Epithelial cell of esophagus (primary cell): ENCODE measurements at places on chromosomes 12 and 14.

GRCh38 chr12:7354529-7354928 lies 50.7 kb downstream of the ACSM4 start:
- DNase-seq = peak; percentile 49

- no peak for DNase-seq
Observed at GRCh38 chr14:99854831-99855230, 61.6 kb downstream of the EML1 start.

GRCh38 chr14:56195704-56196103 lies 77.5 kb downstream of the PELI2 start:
- DNase-seq = no peak

GRCh38 chr14:42057111-42057510 lies 450.4 kb downstream of the LRFN5 start:
- no peak for DNase-seq

DNA sequence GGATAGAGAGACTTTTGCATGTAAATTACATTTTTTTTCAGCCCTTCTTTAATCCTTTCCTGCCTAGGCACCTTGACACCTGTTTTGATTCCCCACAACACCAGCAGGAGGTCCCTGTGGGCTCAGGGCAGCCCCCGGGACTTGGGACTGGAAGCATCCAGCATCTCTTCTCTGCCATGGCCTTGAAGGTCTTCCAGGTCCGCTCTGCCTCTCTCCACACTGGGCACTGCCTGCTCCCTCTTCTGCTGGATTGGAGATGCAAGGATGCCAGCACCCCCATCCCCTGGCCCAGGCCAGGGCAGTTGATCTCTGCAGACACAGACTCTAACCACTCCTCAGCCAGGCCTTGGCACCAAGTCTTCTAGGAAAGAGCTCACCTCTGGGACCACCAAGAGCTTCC lies 134.5 kb upstream of the C14orf180 start:
- no peak for DNase-seq

GRCh38 chr12:41724216-41724615 lies 420.5 kb downstream of the GXYLT1 start:
- DNase-seq = peak; percentile 26

GRCh38 chr12:9326085-9326484 lies 117.9 kb upstream of the PZP start:
- no peak for DNase-seq

- DNase-seq = no peak
Observed at GRCh38 chr12:99068993-99069747, 424.1 kb downstream of the APAF1 start.

- no peak for DNase-seq
Observed at GRCh38 chr12:2528001-2528400, 266.8 kb upstream of the FKBP4 start.

DNA sequence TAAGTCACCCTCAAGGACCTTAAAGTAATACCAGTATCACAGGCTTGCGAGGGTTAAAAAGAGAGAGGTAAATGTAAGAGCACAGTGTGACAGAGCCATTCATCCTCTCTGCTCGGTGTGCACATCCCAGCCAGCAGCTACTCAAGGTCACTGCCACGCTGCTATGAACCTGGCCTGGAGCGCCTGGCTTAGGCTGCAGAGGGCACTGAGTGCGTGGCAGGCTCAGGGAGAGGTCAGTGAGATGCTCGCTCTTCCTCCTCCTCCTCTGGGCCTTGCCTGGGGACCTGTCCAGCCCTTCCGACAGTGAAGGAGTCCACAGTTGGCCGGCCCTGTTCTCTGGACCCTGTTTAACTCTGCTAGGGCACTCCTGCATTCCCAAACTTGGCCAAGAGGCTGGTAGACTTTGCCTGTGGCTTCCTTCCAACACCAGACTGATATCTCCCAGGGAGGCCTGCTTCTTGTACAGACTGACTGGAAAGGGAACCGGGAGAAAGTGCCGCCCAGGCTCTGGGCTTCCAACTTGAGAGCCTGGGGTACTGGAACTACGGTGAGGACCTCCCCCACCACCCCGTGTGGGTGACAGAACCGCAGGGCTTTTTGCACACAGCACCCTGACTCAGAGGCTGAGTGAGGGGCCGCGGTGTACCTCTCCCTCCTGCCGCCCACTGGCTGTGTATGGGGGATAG lies 62.6 kb upstream of the CORO1C start:
- DNase-seq = no peak

DNA sequence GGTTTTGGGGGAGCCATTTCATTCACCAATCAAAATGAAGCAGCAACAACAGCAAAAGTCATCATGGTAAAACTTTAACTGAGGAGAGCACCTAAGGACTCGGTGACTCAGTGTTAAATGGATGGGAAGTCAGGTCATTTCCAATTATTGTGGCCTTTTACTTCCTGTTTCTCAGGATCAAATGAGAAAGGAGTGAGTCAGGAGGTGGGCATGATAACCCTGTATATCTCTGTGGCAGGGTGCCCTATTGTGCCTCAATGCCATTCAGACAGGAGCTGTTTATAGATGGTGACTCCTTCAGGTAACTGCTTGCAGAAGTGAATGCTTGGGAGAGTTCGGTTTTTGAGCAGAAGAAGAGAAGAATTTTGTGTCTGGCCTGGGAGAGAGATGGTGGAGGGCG lies 135.5 kb upstream of the CPM start:
- peak; percentile 86 for DNase-seq

DNA sequence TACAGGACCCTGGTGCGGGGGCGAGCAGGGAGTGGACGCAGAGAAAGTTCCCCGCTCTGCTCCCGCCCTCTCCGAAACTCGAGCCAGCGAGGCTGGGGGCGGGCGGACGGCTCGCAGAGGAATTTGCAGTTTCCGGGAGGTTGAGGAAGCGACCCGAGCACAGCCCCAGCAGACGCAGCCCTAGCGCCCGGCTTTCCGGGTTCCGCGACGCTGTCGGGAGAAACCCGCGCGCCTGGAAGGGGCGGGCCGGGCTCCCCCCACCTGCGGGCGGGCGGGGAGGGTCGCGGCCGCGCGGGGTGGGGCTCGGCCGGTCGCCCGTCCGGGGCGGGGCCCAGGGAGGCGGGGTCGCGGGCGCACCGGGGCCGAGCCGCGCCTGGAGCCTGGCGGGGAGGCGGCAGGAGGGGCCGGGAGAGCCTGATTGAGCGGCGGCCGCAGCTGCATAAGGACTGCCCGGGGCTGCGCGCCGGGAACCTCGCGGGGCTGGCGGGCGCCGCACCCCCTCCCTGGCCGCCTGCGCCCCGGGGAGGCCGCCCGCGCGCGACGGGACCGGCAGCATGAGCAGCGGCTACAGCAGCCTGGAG lies at the start of gene RASSF3:
RASSF3 (plus strand) TSS at position 417 of the 581 bp plus-strand sequence; CDS start at position 555, 138 bp downstream.
- peak; percentile 65 for DNase-seq

GRCh38 chr14:94975366-94975765 lies 182.0 kb downstream of the DICER1 start:
- no peak for DNase-seq

GRCh38 chr14:76208340-76208739 lies 56.6 kb downstream of the GPATCH2L start:
- DNase-seq = peak; percentile 14

DNA sequence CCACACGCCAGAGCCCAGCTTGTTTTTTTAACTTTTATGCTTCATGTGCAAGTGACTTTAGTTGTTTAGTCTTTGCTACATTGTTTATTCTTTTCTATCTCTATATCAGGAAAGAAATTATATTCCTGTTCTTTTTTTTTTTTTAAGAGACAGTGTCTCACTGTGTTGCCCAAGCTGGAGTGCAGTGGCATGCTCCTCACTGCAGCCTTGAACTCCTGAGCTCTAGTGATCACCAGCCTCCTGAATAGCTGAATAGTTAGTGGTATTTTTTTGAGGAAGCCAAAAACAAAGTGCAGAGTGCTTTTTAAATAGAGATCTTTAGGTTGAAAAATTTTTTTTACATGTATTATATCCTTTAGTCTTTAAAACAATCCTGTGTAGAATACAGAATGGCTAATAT lies 58.2 kb downstream of the ETNK1 start:
- no peak for DNase-seq

- peak; percentile 68 for DNase-seq
Observed at GRCh38 chr14:72476657-72477499, 417.0 kb downstream of the DPF3 start.

- DNase-seq = no peak
Observed at GRCh38 chr12:46449316-46449715, 76.7 kb upstream of the SLC38A2 start.

- DNase-seq = peak; percentile 100
Observed at GRCh38 chr14:95265106-95266094, 54.3 kb downstream of the CLMN start.

DNA sequence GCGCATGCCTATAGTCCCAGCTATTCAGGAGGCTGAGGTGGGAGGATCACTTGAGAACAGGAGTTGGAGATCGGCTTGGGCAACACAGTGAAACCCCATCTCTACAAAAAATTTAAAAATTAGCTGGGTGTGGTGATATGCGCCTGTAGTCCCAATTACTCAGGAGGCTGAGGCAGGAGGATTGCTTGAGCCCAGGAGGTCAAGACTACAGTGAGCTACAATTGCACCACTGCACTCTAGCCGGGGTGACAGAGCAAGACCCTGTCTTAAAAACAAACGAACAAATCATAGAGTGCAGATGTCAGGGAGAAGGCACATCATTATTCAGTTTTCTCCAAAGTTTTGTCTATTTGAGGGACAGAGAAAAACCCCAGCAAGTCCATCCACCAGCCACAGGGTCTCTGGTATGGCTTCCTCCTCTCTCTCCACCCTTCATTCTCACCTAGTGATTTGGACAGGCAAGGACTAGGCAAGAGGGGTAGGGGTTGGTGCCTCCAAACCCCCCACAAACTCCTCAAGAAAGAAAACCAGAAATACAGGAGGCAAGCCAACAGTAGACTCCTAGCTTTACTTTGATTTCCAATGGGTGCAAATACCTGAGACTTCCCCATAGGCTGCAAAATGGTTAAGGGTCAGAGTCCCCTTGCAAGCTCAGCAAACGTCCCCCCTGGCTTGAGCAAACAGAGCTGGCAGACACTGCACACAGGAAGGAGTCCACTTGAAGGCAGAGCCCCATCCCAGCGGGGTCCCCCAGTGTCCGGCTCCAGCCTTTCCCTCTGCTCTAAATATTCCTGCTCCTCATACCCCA lies 26.5 kb upstream of the RPLP0 start:
- no peak for DNase-seq
